Upper lobe of right lung (tissue), 1 donor: ENCODE measurements at places on chromosomes 6 and 20.

DNA sequence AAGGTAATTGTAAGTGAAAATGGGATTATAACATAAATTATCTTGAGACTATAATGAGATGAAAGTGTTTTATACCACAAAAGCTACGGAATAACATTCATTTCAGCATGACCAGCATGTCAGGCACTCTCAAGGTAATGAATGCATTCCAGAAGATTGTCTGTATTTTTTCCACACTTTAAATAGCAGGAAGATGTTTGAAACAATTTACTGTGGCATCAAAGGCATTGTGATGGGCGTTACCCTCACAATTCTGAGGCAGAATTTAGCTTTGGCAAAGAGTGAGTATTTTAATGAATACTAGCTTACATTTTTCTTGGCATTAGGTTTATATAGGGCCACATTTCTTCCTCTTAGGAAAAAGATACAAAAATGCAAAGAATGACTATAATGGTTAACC lies 627.2 kb downstream of the BCKDHB start:
- no peak for DNase-seq

DNA sequence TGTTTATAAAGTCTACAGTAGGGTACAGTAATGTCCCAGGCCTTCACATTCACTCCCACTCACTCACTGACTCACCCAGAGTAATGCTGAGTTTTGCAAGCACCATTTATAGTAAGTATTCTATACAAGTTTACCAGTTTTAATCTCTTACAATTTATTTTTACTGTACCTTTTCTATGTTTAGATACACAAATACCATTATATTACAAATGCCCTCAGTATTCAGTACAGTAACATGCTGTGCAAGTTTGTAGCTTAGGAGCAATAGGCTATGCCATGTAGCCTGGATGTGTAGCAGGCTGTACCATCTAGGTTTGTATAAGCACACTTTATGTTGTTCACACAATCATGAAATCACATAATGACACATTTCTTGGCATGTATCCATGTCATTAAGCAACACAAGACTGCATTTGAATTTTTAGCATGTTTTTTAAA lies 673.6 kb downstream of the CD109 start:
- DNase-seq, result no peak

- DNase-seq, result peak; percentile 70
These were observed 672 bp downstream of the PREX1 start for GRCh38 chr20:48826883-48827771.

DNA sequence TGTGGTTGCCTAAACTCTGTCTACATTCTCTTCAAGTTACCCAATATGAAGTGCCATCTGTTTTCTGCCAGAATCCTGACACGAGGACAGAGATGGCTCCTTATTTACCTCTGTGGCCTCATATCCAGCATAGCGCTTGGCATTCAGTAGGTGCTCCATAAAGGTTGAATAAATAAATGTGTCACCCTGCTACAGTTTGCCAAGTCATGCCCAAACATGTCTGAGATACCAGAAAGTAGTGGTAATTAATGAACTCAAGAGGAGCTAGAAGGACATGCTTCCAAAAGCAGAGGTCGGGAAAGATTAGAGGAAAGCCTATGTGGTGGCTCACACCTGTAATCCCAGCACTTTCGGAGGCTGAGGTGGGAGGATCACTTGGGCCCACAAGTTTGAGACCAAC lies 30.9 kb upstream of the E2F3 start:
- no peak for DNase-seq

- no peak for DNase-seq
These were observed 161.5 kb downstream of the MYLK4 start for GRCh38 chr6:2589171-2589661.

- no peak for DNase-seq
These were observed 67.9 kb downstream of the CGA start for GRCh38 chr6:87027021-87027420.

- DNase-seq, result no peak
These were observed 753.9 kb downstream of the COL12A1 start for GRCh38 chr6:74451953-74452352.

DNA sequence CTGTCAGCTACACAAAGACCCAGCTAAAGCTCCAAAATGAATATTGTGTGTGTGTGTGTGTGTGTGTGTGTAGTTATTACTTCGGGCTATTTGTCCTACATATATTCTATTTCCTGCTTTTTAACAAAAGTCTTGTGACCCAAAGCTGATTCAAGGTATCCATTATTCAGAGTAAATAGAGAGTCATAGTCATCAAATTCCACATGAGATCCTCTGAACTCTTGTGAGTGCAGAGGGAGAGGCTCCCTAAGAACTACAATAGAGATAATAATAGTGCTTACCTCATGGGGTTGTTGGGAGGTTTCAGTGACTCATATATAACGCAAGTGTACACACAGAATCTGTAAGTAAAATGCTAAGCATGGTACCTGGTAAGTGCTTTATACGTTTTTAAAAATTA lies 95.6 kb upstream of the SHLD1 start:
- DNase-seq, result no peak
